ENCODE measurements at places on chromosomes 12 and 14.
A peak's percentile ranks its signal among the peaks of the same experiment; 100 is the strongest.

- peaks cover 6% of the 10 kb centered on the region for H3K36me3 ChIP-seq
- no peak overlapping the region for H3K27ac ChIP-seq
- no peak for DNase-seq
- H3K4me1 ChIP-seq: no peaks in the 10 kb centered on the region
- no peaks in the 10 kb centered on the region for H3K27me3 ChIP-seq
Observed at GRCh38 chr12:19151298-19151697, 21.8 kb downstream of the PLEKHA5 start.

GRCh38 chr12:52089491-52089890, 10.0 kb downstream of the SMIM41 start:
- H3K4me3 ChIP-seq: no peak overlapping the region
- H3K27me3 ChIP-seq: peaks cover 14% of the 10 kb centered on the region
- H3K4me1 ChIP-seq: no peaks in the 10 kb centered on the region
- no peaks in the 10 kb centered on the region for H3K36me3 ChIP-seq
- H3K27ac ChIP-seq: no peak overlapping the region
- DNase-seq: no peak

GRCh38 chr14:34794941-34795340, 80.2 kb downstream of the BAZ1A start:
- peaks cover 82% of the 10 kb centered on the region for H3K36me3 ChIP-seq
- no peaks in the 10 kb centered on the region for H3K4me1 ChIP-seq
- H3K27me3 ChIP-seq: no peaks in the 10 kb centered on the region
- DNase-seq: no peak
- H3K4me3 ChIP-seq: no peak overlapping the region
- no peak overlapping the region for H3K27ac ChIP-seq

- H3K4me3 ChIP-seq: no peak overlapping the region
- no peak overlapping the region for H3K27ac ChIP-seq
- peaks cover 39% of the 10 kb centered on the region for H3K36me3 ChIP-seq
- H3K27me3 ChIP-seq: no peaks in the 10 kb centered on the region
- DNase-seq: no peak
- no peaks in the 10 kb centered on the region for H3K4me1 ChIP-seq
Observed at GRCh38 chr14:91361233-91361811, 56.3 kb downstream of the CCDC88C start.

GRCh38 chr14:90483571-90483974, 86.7 kb downstream of the CALM1 start:
- no peaks in the 10 kb centered on the region for H3K36me3 ChIP-seq
- no peaks in the 10 kb centered on the region for H3K27me3 ChIP-seq
- no peaks in the 10 kb centered on the region for H3K4me1 ChIP-seq
- DNase-seq: peak; percentile 29
- H3K4me3 ChIP-seq: no peak overlapping the region

DNA sequence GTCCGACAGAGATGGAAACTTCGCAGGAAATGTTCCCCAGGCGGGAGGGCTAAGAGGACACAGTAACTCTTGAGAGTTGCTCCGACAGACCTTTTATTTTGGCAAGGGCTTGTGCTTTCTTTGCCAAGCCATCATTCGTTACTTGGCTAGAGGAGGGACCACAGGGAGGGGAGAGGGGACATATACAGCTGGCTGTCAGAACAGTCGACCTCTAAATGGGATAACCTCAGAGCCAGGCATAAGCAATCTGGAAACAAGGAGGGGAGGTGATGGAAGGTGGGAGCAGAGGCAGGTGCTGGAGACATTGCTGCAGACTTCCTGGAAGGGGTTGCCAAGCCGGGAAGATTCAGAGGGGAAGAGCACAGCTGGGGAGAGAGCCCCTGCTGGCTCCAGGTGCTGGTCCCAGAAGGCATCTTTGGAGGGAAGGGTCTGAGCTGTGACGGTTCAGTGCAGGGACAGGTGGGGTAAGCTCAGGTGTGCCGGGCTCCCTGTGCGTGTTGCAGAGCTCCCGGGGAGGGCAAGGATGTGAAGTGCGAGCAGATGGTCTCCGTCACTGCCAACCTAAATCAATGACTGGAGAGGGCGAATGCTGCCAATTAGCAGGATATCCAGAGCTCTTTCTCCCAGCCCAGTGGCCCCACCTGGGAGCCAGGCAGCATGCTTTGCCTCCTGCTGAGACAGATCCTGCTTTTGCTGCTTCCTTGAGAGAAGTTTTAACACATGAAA, 50.1 kb downstream of the CHST11 start:
- H3K27me3 ChIP-seq: no peaks in the 10 kb centered on the region
- no peak overlapping the region for H3K27ac ChIP-seq
- peaks cover 75% of the 10 kb centered on the region for H3K36me3 ChIP-seq
- H3K4me1 ChIP-seq: peaks cover 28% of the 10 kb centered on the region
- no peak for DNase-seq

GRCh38 chr12:120091371-120092090, 25.0 kb downstream of the RAB35 start:
- H3K4me3 ChIP-seq: no peak overlapping the region
- H3K4me1 ChIP-seq: peaks cover 14% of the 10 kb centered on the region
- peaks cover 36% of the 10 kb centered on the region for H3K36me3 ChIP-seq
- no peak for DNase-seq
- H3K27me3 ChIP-seq: no peaks in the 10 kb centered on the region

GRCh38 chr12:95909871-95910270, 32.5 kb downstream of the CCDC38 start:
- no peaks in the 10 kb centered on the region for H3K27me3 ChIP-seq
- no peaks in the 10 kb centered on the region for H3K4me1 ChIP-seq
- H3K36me3 ChIP-seq: no peaks in the 10 kb centered on the region
- DNase-seq: no peak
- H3K4me3 ChIP-seq: no peak overlapping the region
- no peak overlapping the region for H3K27ac ChIP-seq

- H3K36me3 ChIP-seq: peaks cover 33% of the 10 kb centered on the region
- H3K27me3 ChIP-seq: no peaks in the 10 kb centered on the region
- H3K27ac ChIP-seq: no peak overlapping the region
- H3K4me1 ChIP-seq: no peaks in the 10 kb centered on the region
Observed at GRCh38 chr12:124321556-124322270, 26.8 kb downstream of the RFLNA start.

DNA sequence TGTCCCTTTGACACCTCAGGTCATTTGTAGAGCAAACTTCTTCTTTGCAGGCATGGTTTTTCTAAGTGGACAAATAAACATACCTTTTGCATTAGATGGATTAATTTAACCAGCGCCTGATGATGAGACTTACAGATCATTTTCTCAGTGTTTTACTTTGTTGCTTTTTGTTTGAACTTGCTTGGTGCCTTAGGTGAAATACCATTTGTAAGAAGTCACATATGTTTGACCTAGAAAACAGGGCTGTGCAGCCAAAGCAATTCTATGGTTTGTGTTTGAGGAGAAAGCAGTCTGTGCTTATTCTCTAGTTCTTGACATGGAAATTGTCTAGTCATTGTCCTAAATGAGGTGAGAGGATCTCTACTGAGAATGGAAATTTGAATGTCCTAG, 111.1 kb downstream of the DIP2B start:
- DNase-seq: no peak
- H3K27ac ChIP-seq: no peak overlapping the region
- H3K4me1 ChIP-seq: peaks cover 25% of the 10 kb centered on the region
- H3K4me3 ChIP-seq: no peak overlapping the region
- no peaks in the 10 kb centered on the region for H3K27me3 ChIP-seq
